Pulmonary artery endothelial cell (primary cell): ENCODE measurements at places on chromosomes 12 and 14. TPM values are rescaled to one million over a fixed set of nuclear protein-coding genes. Genes with fewer than 3 reads are reported as not detected.

LTB4R gene
- 1.9 and 2.6 TPM in 2 replicates for total RNA-seq

BTBD6 gene
- total RNA-seq: 53.8 and 90.8 TPM in 2 replicates

TAS2R19 gene
- total RNA-seq: 3.9 and 4.1 TPM in 2 replicates

TEDC1 gene
- total RNA-seq: 14.2 and 25.3 TPM in 2 replicates

ABHD12B gene
- not detected in 2 replicates for total RNA-seq

TPH2 gene
- total RNA-seq: 0.14 TPM in 1 of 2 replicates, not detected in the other

FAR2 gene
- 36.1 and 64.4 TPM in 2 replicates for total RNA-seq

SLCO1A2 gene
- not detected in 2 replicates for total RNA-seq

TAS2R10 gene
- 0.53 and 0.74 TPM in 2 replicates for total RNA-seq

RPGRIP1 gene
- total RNA-seq: not detected in 2 replicates

GPRC5D gene
- 0.11 TPM in 1 of 2 replicates, not detected in the other for total RNA-seq

PLA2G1B gene
- not detected in 2 replicates for total RNA-seq

HOXC6 gene
- not detected in 2 replicates for total RNA-seq

SLC8A3 gene
- total RNA-seq: 0.13 and 0.14 TPM in 2 replicates

LGR5 gene
- not detected in 2 replicates for total RNA-seq

CHGA gene
- not detected in 2 replicates for total RNA-seq

KCNA1 gene
- total RNA-seq: not detected in 2 replicates

SSPN gene
- total RNA-seq: 1.1 and 2.0 TPM in 2 replicates

CLEC2A gene
- total RNA-seq: not detected in 2 replicates

APEX1 gene
- total RNA-seq: 128 and 143 TPM in 2 replicates

A2ML1 gene
- 0.18 TPM in 1 of 2 replicates, not detected in the other for total RNA-seq

CACNA1C gene
- total RNA-seq: not detected in 2 replicates

P2RX2 gene
- total RNA-seq: not detected in 2 replicates

PRIMA1 gene
- total RNA-seq: not detected in 2 replicates

VRTN gene
- not detected in 2 replicates for total RNA-seq

GTF2A1 gene
- 40.4 and 48.7 TPM in 2 replicates for total RNA-seq

SERPINA1 gene
- total RNA-seq: not detected in 2 replicates

RNASE8 gene
- total RNA-seq: not detected in 2 replicates

ANG gene
- 4.2 and 6.9 TPM in 2 replicates for total RNA-seq

FOXN4 gene
- total RNA-seq: not detected in 2 replicates

SRGAP1 gene
- 1.8 and 2.2 TPM in 2 replicates for total RNA-seq

TSPAN11 gene
- 0.28 and 2.2 TPM in 2 replicates for total RNA-seq

UNC119B gene
- total RNA-seq: 26.1 and 29.1 TPM in 2 replicates

KRT78 gene
- total RNA-seq: not detected in 2 replicates

PRPH gene
- total RNA-seq: 0.26 and 0.53 TPM in 2 replicates
